ENCODE measurements at places on chromosomes 2 and 18. TPM values are rescaled to one million over a fixed set of nuclear protein-coding genes. Genes with fewer than 3 reads are reported as not detected.

The UPP2 gene
- not detected for total RNA-seq

The OXER1 gene
- 1.1 TPM for total RNA-seq

The GPR39 gene
- not detected for total RNA-seq

The CCBE1 gene
- not detected for total RNA-seq

The OSBPL6 gene
- total RNA-seq, result 1.8 TPM

GRCh38 chr18:63476668-63477067, at the start of gene SERPINB5:
TSS of gene SERPINB5 (plus strand) at chr18:63476958. CDS start at chr18:63484429, 7,471 bp downstream.
- H3K4me3 ChIP-seq, result no peak within 1 kb of the TSS
- DNase-seq, result no peak

DNA sequence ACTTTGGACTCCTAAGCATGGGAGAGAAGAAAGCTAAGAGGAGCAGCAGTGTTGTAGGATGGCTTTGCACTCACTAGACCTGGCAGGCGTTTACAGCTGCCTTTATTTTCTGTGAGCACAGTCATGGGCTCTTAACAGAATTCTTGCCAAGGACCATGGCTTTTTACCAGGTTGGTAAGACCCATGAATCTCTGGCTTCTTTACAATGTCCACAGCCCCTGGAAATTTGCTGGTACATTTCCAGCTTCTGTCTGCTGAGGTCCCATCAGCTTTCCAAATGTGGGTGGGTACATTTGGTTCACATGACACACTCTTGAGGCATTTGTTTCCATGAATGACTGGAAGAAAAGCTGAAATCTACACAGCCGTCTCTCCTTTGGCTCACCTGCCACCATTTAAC, 162.7 kb downstream of the PPP1R1C start:
- H3K4me3 ChIP-seq, result no peak overlapping the region
- H3K27me3 ChIP-seq, result peaks cover 1% of the 10 kb centered on the region
- H3K27ac ChIP-seq, result no peak overlapping the region
- no peaks in the 10 kb centered on the region for H3K4me1 ChIP-seq

- no peak overlapping the region for H3K27ac ChIP-seq
- H3K36me3 ChIP-seq, result peaks cover 43% of the 10 kb centered on the region
- DNase-seq, result no peak
- H3K4me1 ChIP-seq, result peaks cover 30% of the 10 kb centered on the region
- no peak overlapping the region for H3K4me3 ChIP-seq
Measured at GRCh38 chr2:85878719-85879370, 9.9 kb downstream of the ST3GAL5 start.

- peaks cover 41% of the 10 kb centered on the region for H3K36me3 ChIP-seq
- H3K27ac ChIP-seq, result no peak overlapping the region
- H3K27me3 ChIP-seq, result no peaks in the 10 kb centered on the region
- H3K4me3 ChIP-seq, result no peak overlapping the region
- no peak for DNase-seq
Measured at GRCh38 chr2:73837847-73838585, 9.3 kb downstream of the STAMBP start.

DNA sequence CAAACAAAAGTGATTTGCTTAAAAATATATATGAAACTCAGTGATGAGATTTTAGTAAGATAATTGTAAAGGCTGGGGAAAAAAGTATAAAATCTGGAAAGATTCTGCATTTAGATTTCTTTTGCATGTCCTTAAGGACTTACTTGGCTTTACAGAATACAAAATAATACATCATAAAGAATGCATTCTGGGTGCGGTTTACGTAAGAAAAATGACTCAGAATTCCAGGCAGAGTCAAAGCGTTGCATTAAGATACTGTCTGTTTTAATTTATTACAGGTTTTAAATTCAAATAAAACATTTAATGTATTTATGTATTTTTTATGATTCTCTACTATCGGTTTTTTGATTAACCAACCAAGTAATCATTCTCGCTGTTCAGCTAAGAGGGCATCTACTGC, 178.0 kb downstream of the SH3BP4 start:
- no peak for DNase-seq
- H3K36me3 ChIP-seq, result no peaks in the 10 kb centered on the region
- H3K4me1 ChIP-seq, result no peaks in the 10 kb centered on the region

- peaks cover 10% of the 10 kb centered on the region for H3K36me3 ChIP-seq
- no peak for DNase-seq
- H3K4me3 ChIP-seq, result no peak overlapping the region
- H3K27ac ChIP-seq, result no peak overlapping the region
- no peaks in the 10 kb centered on the region for H3K27me3 ChIP-seq
Measured at GRCh38 chr2:101900375-101900774, 91.4 kb upstream of the IL1R2 start.
